ENCODE measurements at places on chromosomes 4 and X.

GRCh38 chr4:174375422-174375821 is 91.7 kb downstream of the CEP44 start:
- H3K4me3 ChIP-seq: no peak overlapping the region
- no peaks in the 10 kb centered on the region for H3K36me3 ChIP-seq
- H3K27me3 ChIP-seq: peaks cover 13% of the 10 kb centered on the region
- no peak overlapping the region for H3K27ac ChIP-seq
- no peak for DNase-seq

- no peaks in the 10 kb centered on the region for H3K4me1 ChIP-seq
- no peak overlapping the region for H3K27ac ChIP-seq
- no peak overlapping the region for H3K4me3 ChIP-seq
These were observed 14.8 kb downstream of the STK32B start for GRCh38 chr4:5066101-5066500.

DNA sequence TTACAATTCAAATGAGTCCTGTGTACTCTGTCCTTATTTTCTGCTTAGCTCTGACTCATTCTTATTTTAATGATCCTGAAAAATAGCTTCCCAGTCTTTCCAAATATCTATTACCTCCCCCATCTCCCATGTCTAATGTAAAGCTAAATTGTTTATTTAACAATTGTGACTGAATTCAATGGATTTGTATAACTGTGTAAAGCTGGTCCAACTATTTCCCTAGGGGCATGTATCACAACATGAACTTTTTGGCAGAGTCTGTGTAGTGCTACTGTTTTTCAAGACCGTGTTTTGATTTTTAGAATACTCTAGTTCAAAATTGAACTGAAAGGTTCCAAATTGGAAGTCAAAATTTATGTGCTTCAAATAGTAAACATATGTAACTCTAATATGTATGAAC is 67.8 kb downstream of the SPCS3 start:
- DNase-seq: no peak
- H3K4me1 ChIP-seq: no peaks in the 10 kb centered on the region
- no peaks in the 10 kb centered on the region for H3K36me3 ChIP-seq
- peaks cover 6% of the 10 kb centered on the region for H3K27me3 ChIP-seq

- H3K36me3 ChIP-seq: peaks cover 45% of the 10 kb centered on the region
- peaks cover 20% of the 10 kb centered on the region for H3K4me1 ChIP-seq
- H3K27ac ChIP-seq: no peak overlapping the region
- no peak for DNase-seq
- no peak overlapping the region for H3K4me3 ChIP-seq
- no peaks in the 10 kb centered on the region for H3K27me3 ChIP-seq
These were observed 26.5 kb upstream of the IRAK1 start for GRCh38 chrX:154046031-154046781.

- H3K27ac ChIP-seq: peak overlapping the region; percentile 50
- DNase-seq: no peak
- no peaks in the 10 kb centered on the region for H3K36me3 ChIP-seq
- no peaks in the 10 kb centered on the region for H3K27me3 ChIP-seq
- H3K4me1 ChIP-seq: peaks cover 36% of the 10 kb centered on the region
These were observed 80.0 kb downstream of the ARSJ start for GRCh38 chr4:113899271-113900070.
